ENCODE measurements at places on chromosomes 11 and 22.

GRCh38 chr22:31139866-31140716 is at the start of gene PLA2G3:
Gene PLA2G3 (minus strand): TSS chr22:31140508. CDS start chr22:31140354, 154 bp downstream.
- peak; percentile 4 for DNase-seq

- peak; percentile 97 for DNase-seq
These were observed 63.0 kb downstream of the GAB2 start for GRCh38 chr11:78354408-78355308.

DNA sequence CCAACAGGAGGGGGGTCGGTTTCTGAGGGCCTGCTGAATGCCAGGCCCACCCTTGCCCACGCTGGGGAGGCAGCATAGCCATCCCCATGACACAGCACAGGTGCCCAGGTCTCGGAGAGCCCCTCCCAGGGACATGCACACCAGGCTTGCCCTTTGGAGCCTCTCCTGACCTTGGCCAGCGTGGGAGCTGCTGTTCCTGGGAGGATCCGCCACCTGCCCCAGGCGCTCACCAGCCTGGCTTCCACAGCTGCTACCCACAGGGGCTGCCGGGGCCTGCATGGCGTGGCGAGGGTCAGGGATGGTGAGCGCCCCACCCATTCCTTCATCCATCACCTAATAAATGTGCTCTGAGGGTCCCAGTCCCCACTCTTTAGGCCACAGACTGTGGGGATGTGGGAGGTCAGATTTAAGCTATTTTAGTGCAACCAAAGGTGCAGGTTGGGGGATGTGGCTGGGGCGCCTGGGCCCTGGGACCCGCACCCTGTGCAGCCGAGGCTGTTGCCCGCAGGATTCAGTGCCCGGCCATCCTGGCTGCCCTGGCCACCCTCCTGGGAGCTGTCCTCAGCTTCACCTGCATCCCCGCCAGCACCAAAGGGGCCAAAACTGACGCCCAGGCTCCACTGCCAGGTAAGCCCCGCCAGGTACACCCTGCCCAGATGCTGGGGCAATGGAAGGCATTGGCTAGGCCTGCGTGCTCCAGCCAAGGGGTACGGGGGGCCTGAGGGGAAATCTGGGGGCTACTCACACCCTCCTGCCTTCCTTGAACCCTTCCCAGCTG is 12.9 kb downstream of the PHLDA2 start:
- no peak for DNase-seq

- DNase-seq, result no peak
These were observed 56.5 kb upstream of the AMPD3 start for GRCh38 chr11:10398525-10398924.

DNA sequence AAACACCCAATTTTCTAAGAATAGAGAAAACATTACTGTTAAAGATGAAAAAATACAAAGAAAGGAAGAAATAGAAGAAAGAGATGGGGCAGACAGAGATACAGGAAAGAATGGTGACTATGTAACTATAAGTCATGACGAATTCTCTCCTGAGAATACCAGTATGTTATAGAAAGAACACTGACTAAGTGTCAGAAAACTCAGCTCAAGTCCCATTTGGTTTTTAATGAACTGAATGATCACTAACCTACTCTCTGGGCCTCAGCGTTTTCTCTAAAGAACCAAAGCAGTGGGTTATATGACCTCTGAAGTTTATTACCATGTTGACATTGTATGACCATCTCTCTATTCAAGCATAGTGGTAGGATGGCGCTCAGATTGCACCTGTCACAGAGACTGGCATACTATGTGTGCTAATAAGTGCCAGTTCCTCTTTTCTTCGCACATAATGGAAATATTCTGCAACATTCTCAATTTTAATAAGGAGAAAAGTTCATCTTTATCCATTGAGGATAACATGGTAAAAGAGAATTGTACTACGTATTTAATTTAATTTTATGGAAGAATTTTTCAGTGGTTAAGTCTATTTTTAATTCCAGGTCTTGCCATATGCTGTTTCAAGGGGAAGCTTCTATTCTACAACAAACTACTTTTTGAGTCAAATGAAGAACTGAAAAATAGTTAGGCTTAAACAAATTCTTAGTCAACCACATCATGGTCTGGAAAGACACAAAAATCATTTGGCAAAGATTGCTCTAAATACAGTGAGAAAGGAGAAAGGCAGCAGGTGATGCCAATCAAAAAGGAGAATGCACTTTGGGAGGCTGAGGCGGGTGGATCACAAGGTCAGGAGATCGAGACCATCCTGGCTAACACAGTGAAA is 25.0 kb upstream of the EED start:
- no peak for DNase-seq

DNA sequence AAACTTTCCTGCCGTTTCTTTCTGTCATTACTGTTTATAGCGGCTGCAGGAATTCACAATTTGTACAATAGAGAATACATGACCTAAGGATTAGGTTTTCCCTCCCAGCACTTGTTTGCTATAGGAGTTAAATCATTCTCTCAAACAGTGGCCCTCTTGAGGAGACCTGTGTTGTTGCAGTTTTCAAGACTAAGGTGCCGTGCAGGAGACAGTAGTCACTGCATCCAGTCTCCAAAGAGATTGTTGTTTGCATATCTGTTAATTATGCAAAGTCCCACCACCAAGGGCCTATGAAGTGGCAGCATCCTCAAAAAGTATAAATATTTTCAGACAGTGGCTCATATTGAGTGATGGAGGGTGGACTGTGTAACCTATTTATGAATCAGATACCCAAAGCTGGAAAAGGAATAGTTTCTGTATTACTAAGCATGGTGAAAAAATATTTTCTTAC is 2.3 kb downstream of the PRSS23 start:
- no peak for DNase-seq

GRCh38 chr11:95373241-95373640 is 142.2 kb upstream of the SESN3 start:
- no peak for DNase-seq

- no peak for DNase-seq
These were observed 690 bp downstream of the CKAP5 start for GRCh38 chr11:46845440-46845739.

DNA sequence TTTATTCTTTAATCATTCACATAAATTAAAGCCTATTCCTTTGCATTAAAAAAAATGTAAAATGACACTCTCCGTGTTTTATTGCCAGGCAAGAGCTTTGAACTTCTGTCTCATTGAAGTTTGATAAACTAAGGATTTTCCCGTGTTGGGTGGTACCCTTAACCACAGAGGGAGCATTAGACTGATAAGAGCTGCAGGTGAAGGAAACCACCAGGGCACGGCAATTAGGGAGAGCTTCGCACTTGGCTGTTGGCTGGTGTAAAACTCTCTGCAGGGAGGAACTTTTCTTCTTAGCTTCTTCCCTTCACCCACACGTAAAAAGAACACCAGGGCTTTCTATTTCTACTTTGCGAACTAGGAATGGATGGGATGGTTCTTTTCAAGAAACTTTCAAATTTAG is 47.0 kb downstream of the CSTPP1 start:
- DNase-seq, result no peak

DNA sequence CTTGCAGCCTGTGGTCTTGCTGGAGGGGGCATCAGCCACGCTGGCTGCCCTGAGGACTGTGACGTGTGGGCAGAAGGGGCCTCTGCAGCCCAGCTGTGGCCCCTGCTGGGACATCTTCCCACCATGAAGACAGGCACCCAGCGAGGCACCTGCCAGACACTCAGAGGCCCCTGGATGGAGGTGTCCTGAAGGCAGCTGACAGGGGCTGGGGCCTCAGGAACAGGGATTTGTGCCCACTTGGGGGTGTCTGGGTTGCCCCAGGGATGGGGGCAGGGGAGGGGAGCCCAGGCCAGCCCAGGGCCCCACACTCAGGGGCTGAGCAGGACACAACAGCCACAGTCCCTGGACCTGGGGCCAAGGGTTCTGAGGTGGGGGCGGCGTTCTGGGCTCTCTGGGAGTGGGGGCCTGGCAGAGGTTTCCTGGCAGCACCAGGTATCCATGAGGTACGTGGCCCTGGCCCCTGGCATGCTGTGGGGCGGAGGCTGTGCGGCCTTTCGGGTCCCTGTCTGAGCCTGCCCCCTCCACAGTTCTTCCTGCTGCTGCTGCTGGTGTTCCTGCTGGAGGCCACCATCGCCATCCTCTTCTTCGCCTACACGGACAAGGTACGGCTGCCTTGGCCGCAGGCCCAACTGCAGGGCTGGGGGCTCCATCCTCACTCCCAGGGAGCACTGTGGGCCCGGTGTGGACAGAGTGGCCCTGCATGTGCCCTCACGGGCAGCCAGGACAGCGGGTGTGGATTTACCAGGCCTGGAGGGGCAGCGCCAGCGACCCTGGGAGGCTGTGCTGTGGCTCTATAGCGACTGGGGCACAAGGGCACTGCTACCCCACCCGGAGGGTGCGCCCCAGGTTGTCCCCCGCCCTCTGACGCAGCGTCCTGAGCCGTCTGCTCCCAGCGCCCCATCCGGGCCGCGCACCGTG is 21.5 kb downstream of the TSPAN4 start:
- DNase-seq, result no peak
